ENCODE measurements at places on chromosomes 12 and 14.

DNA sequence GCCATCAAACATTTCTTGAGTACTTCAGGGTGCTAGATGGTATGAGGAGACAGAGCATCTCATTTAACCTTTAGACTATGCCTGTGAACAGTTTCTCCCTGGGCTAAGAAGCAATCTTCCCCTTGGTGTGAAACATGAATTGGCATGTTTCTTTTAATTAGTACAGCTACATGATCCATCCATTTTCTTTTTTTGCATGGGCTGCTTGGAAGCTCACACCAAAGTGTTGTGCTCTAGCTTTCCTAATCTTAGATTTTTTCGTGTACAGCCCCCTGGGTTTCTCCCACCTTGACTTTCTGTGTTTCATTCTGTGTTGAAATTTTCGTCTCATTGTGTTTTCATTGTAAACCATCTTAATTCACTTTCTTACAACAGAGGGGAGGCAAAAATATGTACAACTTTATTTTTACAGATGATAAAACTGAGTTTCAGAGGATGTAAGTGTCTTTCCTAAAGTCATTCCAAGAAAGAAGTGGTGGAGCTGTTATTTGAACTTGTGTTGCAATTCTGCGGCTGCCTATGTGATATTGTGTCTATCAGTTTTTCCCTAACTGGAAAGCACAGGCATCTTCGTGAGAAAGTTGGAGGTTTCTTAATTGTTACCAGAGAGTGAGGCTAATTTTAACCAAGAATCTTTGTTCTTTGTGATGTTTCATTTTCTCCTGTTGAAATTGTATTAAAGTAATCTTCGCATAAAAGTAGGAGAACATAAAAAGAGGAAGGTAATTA, 64.5 kb downstream of the DAAM1 start:
- peaks cover 21% of the 10 kb centered on the region for H3K4me1 ChIP-seq
- no peak overlapping the region for H3K27ac ChIP-seq
- H3K27me3 ChIP-seq: no peaks in the 10 kb centered on the region
- no peak overlapping the region for H3K4me3 ChIP-seq
- DNase-seq: no peak

DNA sequence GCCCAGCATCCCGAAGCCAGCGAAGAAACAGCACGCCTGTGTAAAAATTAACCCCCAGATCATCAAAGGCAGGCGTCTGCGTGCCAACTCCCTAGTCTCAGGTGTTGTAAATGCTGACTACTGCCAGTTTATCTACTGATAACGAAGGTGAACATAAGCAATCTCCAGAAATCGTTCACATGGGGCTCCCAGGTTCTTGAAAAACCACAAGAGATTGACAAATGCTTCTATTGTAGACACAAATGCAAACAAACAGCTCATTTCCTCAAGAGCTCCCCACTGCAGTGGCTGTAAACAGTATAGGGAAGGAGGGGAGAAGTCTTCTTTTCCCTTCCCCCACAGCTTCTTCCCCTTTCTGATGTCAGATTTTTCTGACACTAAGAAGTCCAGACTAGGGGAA, 5.3 kb upstream of the PLEKHG3 start:
- no peak overlapping the region for H3K4me3 ChIP-seq
- H3K36me3 ChIP-seq: no peaks in the 10 kb centered on the region
- H3K27ac ChIP-seq: peak overlapping the region; percentile 41
- peaks cover 33% of the 10 kb centered on the region for H3K27me3 ChIP-seq
- H3K4me1 ChIP-seq: peaks cover 24% of the 10 kb centered on the region
- DNase-seq: no peak

DNA sequence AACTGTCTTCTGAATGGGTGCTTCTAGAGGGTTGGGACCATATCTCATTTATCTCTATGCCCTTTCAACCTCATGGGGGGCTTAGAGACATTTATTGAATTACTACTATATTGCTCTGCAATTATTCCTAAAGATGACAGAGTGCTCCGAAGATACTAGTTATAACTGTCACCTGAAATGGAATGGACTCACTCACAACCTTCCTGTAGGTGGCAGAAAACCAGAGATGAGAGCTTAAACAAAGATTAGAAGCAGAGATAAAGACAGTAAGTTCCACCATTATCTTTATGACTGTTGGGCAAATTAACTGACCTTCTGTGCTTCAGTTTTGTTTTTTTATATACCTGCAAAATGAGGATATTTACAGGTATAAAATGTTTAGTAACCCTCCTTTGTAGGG, 31.5 kb upstream of the GTF2A1 start:
- no peaks in the 10 kb centered on the region for H3K36me3 ChIP-seq
- H3K27ac ChIP-seq: no peak overlapping the region
- DNase-seq: no peak
- no peaks in the 10 kb centered on the region for H3K27me3 ChIP-seq
- H3K4me3 ChIP-seq: no peak overlapping the region
- H3K4me1 ChIP-seq: peaks cover 11% of the 10 kb centered on the region

- no peaks in the 10 kb centered on the region for H3K27me3 ChIP-seq
- H3K4me1 ChIP-seq: no peaks in the 10 kb centered on the region
- no peak overlapping the region for H3K4me3 ChIP-seq
- no peak for DNase-seq
Measured at GRCh38 chr12:107035733-107036132, 48.8 kb upstream of the MTERF2 start.

- peak overlapping the region; percentile 85 for H3K27ac ChIP-seq
- H3K4me1 ChIP-seq: peaks cover 25% of the 10 kb centered on the region
- H3K4me3 ChIP-seq: peak overlapping the region; percentile 93
- H3K27me3 ChIP-seq: peaks cover 56% of the 10 kb centered on the region
Measured at GRCh38 chr14:22071006-22071405, 397.4 kb upstream of the OR4E1 start.

GRCh38 chr12:40011775-40012129, 94.1 kb downstream of the SLC2A13 start:
- H3K27me3 ChIP-seq: no peaks in the 10 kb centered on the region
- no peak for DNase-seq
- H3K36me3 ChIP-seq: no peaks in the 10 kb centered on the region
- peaks cover 12% of the 10 kb centered on the region for H3K4me1 ChIP-seq
- no peak overlapping the region for H3K27ac ChIP-seq

DNA sequence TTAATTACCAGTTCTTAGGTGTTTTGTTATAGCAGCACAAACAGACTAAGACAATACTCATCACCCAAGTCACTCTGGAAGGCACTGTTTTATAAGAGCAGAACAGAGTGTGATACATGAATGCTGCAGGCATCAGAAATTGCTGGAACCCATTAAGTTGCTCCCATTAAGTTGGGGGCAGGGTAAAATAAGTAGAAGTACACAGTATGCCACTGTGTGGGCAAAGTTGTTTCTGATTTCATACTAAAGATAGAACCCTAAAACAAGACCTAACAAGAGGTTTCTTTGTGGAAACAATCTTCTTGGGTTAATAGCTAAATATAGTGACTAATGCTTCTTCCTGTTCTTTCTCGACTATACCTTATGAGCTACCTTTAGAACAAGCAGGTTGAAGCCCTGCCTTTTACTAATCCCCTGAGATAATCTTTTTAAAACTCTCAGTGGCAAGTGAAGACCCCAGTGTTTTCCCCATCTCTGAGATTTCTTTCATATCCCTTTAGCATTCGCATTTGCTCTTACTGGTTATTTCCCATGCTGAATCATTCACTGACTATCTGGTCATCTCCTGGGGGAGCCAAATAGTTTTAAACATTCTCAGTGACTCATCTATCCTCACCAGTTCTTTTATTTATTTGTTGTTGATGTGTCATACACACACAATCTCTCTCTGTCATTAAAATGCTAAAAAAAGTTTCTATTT, 52.3 kb downstream of the SOCS2 start:
- no peaks in the 10 kb centered on the region for H3K27me3 ChIP-seq
- no peak overlapping the region for H3K4me3 ChIP-seq
- H3K27ac ChIP-seq: no peak overlapping the region

DNA sequence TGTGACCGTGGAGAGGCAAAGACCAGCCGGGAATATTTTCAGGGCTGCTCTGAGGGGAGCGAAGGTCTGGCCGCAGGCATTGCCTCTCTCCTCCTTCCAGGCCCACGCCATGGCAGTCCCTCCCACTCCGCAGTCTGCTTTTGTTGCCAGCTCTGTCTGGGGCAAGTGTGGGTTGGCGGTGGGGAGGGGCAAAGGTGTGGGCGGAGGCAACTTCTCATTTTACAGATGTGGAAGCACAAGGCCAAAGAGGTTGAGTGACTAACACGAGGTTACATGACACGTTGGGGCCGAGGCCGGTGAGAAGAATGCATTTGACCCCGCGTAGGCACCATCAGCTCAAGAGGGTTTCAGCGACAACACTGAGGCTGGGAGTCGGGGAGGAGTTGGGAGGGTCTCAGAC, 6.1 kb upstream of the FAIM2 start:
- DNase-seq: no peak
- no peak overlapping the region for H3K4me3 ChIP-seq
- H3K36me3 ChIP-seq: no peaks in the 10 kb centered on the region

- H3K27ac ChIP-seq: no peak overlapping the region
- H3K4me1 ChIP-seq: peaks cover 22% of the 10 kb centered on the region
- H3K36me3 ChIP-seq: no peaks in the 10 kb centered on the region
- peaks cover 25% of the 10 kb centered on the region for H3K27me3 ChIP-seq
- DNase-seq: no peak
- H3K4me3 ChIP-seq: no peak overlapping the region
Measured at GRCh38 chr12:3214526-3215365, 137.6 kb downstream of the TSPAN9 start.

- no peak overlapping the region for H3K27ac ChIP-seq
- no peaks in the 10 kb centered on the region for H3K27me3 ChIP-seq
- no peaks in the 10 kb centered on the region for H3K36me3 ChIP-seq
- H3K4me3 ChIP-seq: no peak overlapping the region
Measured at GRCh38 chr12:17204289-17205054, 598.5 kb upstream of the LMO3 start.

DNA sequence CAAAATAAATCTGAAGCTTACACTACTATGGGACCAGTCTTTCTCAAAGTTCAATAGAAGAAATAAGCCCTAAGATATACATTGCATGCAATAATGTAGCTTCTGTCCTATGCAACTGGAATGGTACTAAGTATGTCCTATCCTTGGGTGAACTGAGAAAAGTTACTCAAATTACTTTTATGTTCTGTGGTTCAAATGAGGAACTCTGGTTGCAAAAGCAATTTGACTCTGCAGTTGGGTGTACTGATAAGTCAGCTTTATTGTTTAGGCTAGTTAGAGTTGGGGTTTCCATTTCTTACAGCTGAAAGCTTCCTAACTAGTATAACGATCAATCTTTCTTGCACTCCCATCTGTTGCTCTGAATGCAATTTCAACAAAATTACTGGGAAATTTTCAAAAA, 29.2 kb downstream of the GPR135 start:
- H3K4me1 ChIP-seq: no peaks in the 10 kb centered on the region
- H3K36me3 ChIP-seq: no peaks in the 10 kb centered on the region
- no peak for DNase-seq
- H3K27me3 ChIP-seq: no peaks in the 10 kb centered on the region

GRCh38 chr12:43653917-43654316, 101.9 kb upstream of the ADAMTS20 start:
- H3K4me1 ChIP-seq: no peaks in the 10 kb centered on the region
- no peaks in the 10 kb centered on the region for H3K27me3 ChIP-seq
- DNase-seq: no peak

DNA sequence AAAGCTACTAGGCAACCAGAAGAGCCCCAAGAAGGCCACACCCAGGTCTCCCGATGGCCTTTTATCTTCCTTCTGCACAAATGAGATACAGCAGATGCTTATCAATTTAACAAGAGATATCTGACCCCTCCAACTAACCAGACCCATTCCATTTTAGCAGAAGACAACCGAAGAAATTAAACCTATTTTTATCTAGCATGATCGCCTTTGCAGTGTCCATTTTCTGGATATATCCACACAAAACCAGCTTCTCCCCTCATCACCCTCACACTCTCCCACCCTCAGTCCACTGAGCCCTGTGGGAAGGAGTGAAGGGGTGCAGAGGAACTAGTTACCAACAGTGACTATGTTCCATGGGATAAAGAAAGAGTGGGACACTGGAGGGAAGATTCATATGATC, 20.9 kb upstream of the DHRS4 start:
- DNase-seq: no peak
- H3K4me1 ChIP-seq: no peaks in the 10 kb centered on the region
- no peak overlapping the region for H3K27ac ChIP-seq
- peaks cover 9% of the 10 kb centered on the region for H3K27me3 ChIP-seq

GRCh38 chr12:85043829-85044228, 7.7 kb downstream of the LRRIQ1 start:
- no peak overlapping the region for H3K4me3 ChIP-seq
- H3K27me3 ChIP-seq: peaks cover 3% of the 10 kb centered on the region
- H3K27ac ChIP-seq: no peak overlapping the region

- H3K27me3 ChIP-seq: no peaks in the 10 kb centered on the region
- H3K4me3 ChIP-seq: no peak overlapping the region
- DNase-seq: no peak
- H3K36me3 ChIP-seq: no peaks in the 10 kb centered on the region
- H3K4me1 ChIP-seq: peaks cover 29% of the 10 kb centered on the region
- no peak overlapping the region for H3K27ac ChIP-seq
Measured at GRCh38 chr12:8701046-8701660, 3.4 kb downstream of the RIMKLB start.

DNA sequence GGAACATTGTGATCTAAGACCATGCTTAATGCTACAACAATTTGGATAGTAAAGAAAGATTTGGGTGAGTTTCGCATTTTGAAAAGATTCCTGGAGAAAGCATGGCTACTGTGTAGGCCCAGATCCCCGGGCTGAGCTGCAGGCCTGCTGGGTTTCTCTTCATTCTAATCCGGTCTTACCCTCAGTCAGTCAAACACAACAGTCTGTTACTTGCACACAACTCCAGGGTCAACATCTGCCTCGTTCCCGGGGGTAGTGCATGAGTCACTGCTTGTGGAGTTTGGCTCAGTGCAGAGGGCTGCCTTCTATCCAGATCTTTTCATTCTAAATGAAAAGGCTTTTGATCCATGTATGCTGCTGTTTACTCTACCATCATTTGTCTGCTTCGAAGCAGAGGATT, 60.4 kb upstream of the SEL1L start:
- H3K4me3 ChIP-seq: no peak overlapping the region
- H3K4me1 ChIP-seq: no peaks in the 10 kb centered on the region
- no peaks in the 10 kb centered on the region for H3K36me3 ChIP-seq
- no peak for DNase-seq
- H3K27ac ChIP-seq: no peak overlapping the region
- no peaks in the 10 kb centered on the region for H3K27me3 ChIP-seq

- no peaks in the 10 kb centered on the region for H3K4me1 ChIP-seq
Measured at GRCh38 chr12:43884683-43885410, 49.0 kb downstream of the TMEM117 start.

DNA sequence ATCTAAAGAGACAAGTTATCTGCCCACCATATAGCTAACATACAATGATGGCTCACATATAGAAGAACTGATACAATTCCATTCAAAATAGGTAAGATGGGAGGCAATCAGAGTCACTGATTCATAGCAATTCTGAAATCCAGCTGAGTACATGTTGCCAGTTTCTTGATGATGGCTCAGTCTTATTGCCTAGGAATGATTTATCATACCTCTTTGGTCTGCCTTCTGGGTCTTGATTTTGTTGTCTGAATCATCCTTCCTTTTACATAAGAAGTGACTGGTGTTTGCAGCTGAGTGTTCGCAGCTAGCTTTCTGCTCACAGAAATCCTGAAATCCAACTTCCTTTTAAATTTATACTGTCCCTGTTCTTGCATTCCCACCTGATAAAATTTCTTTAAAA, 463.2 kb upstream of the MGAT4C start:
- H3K27ac ChIP-seq: no peak overlapping the region
- H3K4me1 ChIP-seq: no peaks in the 10 kb centered on the region
- H3K27me3 ChIP-seq: no peaks in the 10 kb centered on the region

- H3K27me3 ChIP-seq: no peaks in the 10 kb centered on the region
- DNase-seq: no peak
- H3K4me1 ChIP-seq: peaks cover 17% of the 10 kb centered on the region
- H3K27ac ChIP-seq: no peak overlapping the region
Measured at GRCh38 chr12:96070670-96071279, 35.4 kb upstream of the LTA4H start.

Data from naive B cell (primary cell).